ENCODE measurements at places on chromosomes 5 and 9.

GRCh38 chr9:134395002-134395517 is 68.8 kb downstream of the RXRA start:
- DNase-seq = no peak

- DNase-seq = no peak
Observed at GRCh38 chr5:27568811-27569210, 530.4 kb upstream of the CDH9 start.

GRCh38 chr5:42591015-42591414 is 165.6 kb upstream of the CCDC152 start:
- DNase-seq = no peak

DNA sequence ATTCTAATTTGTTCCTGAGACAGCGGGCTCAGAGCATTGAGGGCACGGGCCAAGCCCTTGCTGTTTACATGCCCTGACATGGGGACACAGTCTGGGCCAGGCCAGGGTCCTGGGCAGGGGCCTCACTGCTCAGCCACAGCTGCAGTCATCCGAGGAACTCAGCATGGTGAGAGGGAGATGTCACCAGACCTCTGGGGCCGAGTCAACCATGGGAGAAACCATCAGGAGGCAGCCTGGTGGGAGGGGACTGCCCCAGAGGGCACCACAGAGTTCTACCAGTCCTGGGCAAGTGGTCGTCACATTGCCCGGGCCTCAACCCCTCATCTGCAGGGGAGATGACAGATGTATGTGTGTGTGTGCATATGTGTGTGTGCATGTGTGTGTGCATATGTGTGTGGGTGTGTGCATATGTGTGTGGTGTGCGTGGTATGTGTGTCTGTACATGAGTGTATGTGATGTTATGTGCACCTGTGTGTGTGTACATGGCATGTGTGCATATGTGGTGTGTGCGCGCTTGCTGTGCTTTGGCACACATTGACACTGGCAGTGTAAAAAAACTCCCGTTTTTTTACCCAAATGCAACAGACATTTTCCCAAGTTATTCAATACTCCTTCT is 42.4 kb upstream of the TMEM250 start:
- no peak for DNase-seq

DNA sequence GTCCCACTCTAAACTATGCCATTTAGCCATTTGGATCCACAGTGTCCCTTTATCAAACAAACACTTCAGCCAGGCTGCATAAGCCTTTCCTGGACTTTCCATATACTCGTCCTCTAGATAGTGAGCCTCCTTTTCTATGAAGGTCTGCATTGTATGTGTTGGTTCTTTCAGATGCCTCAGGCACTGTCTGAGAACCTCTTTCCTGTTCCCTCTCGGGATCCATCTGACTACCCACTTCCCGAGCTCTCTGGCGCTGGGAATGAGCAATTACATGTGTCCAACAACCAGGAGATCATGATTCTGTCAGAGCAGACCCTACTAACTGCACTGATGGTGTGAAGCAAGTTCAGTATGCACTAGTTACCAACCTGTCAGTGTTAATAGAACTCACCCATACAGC is 14.2 kb downstream of the SMC2 start:
- DNase-seq = no peak

DNA sequence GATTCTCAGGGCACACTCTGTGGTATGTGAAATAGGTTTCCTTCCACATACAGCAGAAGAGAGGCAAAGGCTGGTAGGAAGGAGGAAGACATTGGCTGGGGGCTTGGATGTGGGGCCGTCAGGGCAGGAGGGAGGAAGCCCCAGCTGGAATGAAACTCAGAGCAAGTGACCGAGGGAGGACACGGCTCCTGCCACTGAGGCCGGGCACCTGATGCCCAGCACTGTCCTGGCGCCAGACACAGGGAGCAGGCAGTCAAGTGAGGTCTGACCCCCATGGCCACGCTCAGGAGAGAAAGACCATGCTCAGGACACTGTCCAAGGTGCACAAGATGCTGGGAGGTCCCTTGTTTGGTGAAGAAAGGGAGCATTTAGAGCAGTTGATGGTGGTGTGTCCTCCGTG is 245.5 kb downstream of the CACNA1B start:
- no peak for DNase-seq

GRCh38 chr5:134794082-134794481 is 35.5 kb downstream of the DDX46 start:
- no peak for DNase-seq

- DNase-seq = no peak
Observed at GRCh38 chr9:130429381-130429780, 15.4 kb upstream of the ASS1 start.

- DNase-seq = no peak
Observed at GRCh38 chr5:61402970-61403900, 71.2 kb downstream of the ZSWIM6 start.

GRCh38 chr9:68685770-68686169 is 19.3 kb upstream of the PIP5K1B start:
- peak; percentile 32 for DNase-seq

GRCh38 chr9:134391319-134392231 is 65.3 kb downstream of the RXRA start:
- peak; percentile 64 for DNase-seq

GRCh38 chr9:86486891-86487837 is 133.0 kb upstream of the TUT7 start:
- no peak for DNase-seq

- no peak for DNase-seq
Observed at GRCh38 chr5:54180630-54181031, 129.7 kb downstream of the ARL15 start.

DNA sequence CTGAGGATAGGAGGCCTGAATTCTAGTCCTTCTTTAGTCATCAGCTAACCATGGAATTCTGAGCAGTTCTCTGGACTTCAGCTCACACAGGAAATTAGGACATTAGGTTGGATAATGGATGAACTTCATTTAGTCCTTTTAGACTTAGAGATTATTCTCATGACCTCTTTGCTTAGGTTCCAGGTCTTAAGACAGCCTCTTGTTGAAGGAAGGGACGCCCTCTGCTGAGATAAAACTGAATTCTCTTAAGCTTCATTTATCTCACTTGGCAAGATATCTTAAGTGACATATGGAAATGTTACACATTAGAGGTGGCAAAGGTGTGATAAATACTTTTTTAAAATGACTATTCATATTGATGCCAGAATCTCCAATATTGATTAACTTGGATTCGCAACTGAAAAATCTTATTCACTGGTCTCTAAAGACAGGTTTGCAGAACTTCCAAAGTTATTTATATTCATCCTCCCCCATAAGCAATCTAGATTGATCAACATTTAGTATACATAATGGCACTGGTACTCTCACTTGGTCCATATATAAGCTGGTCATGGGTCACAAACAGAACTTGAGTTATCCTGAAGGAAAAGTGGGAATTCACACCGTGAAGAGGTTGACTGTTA is 16.9 kb upstream of the ZNF366 start:
- no peak for DNase-seq

- no peak for DNase-seq
Observed at GRCh38 chr5:180235846-180236245, 26.8 kb upstream of the RASGEF1C start.

DNA sequence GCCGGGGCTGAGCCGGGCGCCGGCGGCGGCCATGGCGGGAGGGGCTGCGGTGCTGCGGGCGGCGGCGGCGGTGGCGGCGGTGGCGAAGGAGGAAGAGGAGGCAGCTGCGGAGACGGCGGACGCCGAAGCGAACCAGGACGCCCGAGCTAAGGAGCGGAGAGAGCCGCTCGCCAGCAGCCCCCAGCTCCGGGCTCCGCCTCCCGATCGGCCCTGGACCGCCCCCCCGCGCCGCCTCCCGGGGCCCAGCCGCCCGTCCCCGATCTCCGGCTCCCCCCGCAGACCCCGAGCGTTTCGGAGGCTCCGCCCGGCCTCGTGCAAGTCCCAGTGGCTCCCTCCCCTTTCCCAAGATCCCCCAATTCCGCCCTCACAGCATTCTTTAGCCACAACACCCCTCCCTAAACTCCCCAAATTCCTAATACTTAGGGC is at the start of gene ASTN2:
ASTN2 (minus strand) TSS at position 152 of the 426 bp plus-strand sequence; CDS start at position 33, 119 bp downstream.
- no peak for DNase-seq

DNA sequence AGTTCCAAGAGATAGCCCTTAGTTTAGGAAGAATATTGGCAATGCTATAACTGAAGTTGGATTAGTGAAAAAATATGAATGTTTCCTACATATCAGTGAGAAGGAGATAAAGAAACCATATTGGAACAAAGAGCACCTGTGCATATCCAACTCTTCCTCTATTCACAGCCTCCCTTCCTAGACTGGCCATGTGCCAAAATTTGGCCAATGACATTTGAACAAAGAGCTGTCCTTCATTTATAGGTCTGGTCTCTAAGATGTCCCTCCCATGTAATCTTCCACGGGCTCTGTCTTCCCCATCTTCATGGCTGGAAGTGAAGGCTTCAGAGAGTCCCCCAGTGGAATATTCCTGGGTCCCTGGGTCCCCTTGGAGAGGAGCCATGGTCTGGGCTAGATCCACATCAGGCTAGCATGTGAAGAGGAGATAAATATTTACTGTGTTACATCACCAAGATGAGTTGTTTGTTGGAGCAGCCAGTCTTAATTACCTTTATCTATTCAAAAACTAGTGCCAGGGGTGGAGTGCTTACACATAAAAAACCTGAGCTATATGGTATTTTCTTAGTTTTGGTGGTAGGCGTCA is 190.0 kb upstream of the S1PR3 start:
- DNase-seq = no peak
